DMS79 treated with DMSO at 0.1 percent for 48 hours (cell line): ENCODE measurements at places on chromosomes 13 and 19.
A peak's percentile ranks its signal among the peaks of the same experiment; 100 is the strongest.

GRCh38 chr13:47168618-47169017, 271.8 kb upstream of the HTR2A start:
- no peak for DNase-seq

DNA sequence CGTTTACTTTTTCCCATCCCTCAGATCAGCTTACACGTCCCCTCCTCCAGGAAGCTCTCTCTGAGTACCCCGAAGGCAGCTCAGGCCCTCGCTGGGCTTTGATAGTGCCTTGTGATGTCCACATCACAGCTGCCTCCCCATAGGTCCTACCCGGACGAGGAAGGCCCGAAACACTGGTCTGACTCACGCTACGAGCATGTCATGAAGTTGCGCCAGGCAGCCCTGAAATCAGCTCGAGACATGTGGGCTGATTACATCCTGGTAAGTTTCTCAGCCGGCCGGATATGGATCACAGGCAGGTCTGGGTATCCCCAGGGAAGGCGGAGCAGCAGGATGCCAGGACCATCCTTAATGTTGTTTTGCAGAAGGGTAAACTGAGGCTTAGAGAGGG, 4.8 kb downstream of the COLGALT1 start:
- no peak for DNase-seq

DNA sequence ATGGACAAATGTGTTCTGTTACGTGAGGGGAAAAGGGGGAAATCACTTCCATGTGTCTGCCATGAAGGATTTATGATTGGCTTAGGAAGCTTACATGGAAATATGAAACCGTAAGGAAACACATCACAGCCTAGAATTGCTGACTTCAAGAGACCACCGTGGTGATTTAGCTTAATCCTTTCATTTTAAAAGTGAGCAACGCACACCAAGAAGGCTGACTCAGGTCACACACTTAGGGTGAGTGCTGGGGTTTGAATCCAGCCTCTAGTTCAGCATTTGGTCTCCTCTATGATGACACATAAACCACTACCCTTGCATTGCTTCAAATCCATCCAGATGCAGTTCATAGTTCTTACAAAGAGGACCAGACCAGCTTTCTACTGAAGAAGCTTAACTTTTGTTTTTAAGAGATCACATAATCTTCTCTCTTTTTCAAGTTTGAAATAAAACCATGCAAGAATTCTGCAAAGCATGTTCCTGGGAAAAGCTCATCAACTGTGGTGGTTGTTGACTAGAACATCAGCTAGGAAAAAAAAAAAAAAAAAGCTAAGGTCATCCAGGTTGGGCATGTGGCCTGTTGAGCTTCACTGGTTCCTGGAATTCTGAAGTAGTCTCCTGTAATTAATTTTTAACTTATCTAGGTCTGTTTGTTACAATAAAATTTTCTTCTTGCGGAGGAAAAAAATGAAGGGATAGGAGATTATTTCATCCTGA, 60.2 kb upstream of the KL start:
- DNase-seq = no peak

DNA sequence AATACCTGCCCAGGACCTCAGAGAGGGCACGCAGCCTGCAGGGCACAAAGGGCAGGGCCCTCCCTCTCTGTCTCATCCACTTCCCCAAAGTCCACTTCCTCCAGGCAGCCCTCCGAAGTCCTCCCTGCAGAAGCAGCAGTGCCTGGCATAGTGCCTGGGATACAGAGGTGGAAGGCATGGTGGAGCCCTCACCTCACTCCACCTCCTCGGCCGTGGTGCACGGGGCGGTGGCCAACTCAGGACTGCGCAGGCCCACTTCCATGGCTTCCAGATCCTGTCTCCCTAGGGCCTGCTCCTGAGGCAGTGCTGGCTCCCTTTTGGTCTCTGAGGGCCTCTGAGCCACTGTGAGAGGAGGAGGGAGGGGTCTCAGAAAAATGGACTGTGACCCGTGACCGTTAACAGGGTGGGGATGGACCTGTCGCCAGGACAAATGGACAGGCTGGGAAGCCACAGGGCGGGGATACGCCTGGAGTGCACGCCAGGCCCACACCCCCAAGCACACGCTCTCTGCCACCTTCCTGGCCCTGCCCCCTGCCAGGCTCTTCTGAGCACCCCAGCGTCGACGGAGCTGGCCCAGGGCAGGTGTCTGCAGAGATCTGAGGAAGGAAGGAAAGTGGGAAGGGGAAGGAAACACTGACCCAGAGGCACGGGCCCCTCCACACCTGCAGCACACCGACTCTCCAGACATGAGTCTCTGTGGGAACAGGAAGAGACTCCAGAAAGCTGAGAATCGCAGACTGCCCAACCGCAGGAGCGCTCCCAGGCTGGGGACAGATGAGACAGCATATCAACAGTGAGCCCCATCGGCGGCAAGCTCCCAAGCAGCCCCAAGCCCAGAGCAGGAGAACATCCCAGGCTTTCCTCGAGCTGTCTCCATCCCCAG, 8.4 kb downstream of the REXO1 start:
- DNase-seq = no peak

- no peak for DNase-seq
Observed at GRCh38 chr19:46841458-46842083, 9.1 kb downstream of the AP2S1 start.

DNA sequence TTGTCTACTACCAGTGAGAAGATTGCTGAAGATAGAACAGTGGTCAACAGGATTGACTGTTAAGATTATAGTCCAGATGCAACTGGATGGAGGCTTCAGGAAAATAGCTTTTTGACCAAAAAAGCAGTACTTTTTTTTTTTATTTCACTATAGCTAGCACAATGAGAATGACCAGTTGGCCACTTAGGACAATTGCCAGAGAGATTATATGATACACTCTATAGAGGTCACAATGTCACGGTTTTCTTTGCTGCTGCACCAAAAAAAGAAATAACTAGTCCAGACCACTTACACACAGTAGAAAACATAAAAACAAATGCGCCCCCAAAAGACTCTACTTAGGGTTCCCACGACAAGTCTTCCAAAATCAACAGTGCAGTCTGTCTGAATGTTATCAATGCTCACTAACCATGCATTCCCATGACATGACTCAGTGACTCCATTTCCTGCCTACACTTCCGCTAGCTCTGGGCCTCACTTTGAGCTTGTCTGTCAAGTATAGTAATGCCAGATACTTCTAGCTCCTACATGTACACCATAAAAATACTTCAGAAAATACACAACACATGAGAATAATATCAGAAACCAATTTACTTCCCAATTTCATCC, 209.1 kb upstream of the STARD13 start:
- no peak for DNase-seq

DNA sequence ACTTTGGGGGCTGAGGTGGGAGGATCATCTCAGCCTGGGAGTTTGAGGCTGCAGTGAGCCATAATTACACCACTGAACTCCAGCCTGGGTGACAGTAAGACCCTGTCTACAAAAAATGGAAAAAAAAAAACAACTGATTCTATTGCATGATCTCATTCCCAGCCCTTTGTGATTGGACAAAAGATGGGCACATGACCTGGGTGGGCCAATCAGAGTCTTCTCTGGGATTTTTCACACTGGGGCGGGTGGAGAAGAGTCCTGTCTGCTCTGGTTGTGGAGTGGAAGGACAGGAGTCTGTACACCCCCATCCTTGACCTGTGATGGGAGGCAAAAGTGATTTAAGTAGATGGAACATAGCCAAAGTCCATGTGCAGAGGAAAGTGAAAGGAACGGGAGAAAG, 170.5 kb downstream of the UQCRFS1 start:
- DNase-seq = no peak

DNA sequence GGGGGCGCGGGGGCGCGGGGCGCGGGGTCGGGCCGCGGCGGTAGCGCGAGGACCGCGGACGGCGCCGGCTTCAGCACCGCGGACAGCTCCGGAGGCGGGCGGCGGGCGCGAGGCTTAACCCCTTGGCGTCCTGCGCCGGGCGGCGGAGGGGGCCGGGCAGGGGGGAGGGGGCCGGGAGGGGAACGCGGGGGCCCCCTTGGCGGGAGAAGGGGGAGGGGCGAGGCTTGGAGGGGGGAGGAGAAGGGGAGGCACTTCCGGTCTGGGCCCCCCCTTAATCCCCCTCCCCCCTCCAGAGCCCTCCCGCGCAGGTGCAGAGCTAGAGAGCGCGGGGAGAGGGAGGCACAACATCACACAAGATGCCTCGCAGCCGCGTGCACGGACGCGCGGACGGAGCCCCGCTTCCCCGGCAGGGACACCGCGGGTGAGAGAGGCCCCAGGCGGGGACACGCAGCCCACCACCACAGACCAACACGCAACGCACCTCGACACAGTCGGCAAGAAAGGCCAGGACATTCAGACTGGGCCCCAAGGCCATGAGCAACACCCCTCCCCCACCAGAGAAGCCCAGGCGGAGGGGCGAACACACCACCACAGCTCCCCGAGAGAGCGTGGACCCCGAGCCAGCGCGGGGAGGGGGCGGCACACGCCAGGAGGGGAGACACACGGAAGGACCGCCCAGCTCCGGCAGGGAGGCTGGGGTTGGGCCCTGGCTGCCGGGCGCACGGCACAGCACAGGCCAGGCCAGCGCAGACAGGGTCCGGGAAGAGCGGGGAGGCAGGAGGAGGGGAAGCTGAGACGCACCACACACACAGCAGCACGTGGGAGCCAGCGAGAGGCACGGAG, 24.1 kb downstream of the SHANK1 start:
- DNase-seq = peak; percentile 57
